ENCODE measurements at places on chromosomes 6 and 20.

GRCh38 chr6:157226761-157227160 is 96.6 kb downstream of the TMEM242 start:
- DNase-seq, result no peak

DNA sequence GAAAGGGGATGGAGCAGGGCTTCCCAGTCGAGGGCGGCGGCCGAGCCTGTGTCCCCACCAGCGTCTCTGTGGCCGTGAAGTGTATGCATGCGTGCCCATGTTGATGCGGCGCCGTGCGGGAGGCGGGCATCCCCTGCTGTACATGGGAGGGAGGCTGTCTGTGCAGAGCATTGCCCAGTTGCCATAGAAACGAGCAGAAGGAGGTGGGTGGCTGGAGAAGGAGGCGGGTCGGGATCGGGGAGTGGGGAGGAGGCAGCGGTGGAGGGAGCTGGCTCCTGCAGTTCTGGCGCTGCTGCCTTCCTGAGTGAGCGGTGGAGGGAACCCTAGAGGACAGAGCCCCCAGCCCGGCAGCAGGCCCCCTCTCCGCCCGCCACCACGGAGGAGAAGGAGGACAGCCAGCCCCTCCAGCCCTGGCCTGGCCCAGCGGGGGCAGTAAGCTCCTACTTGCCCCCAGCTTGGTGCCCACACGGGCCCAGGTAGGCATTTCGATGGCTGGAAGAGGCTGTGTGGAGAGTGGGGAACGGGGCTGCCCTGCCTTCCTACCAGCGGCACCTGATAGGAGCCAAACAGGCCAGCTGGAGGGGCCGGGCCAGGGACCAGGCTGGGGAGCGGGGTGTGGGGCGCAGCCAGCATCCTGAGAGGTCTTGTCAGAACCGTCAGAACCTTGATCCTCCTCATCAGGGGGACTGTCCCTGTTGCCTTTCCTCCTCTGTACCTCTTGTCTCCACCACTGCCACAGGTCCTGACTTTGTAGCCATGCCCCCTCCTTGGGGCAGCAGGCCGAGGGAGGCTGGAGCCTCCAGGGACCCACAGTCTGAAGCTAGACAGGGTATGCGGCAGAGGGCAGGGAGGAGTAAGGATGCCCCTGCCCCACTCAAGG is 41.3 kb downstream of the SPDEF start:
- no peak for DNase-seq

- no peak for DNase-seq
Measured at GRCh38 chr6:23620911-23621401, 505.1 kb upstream of the NRSN1 start.

GRCh38 chr6:1627827-1628560 is 18.3 kb downstream of the FOXC1 start:
- DNase-seq, result no peak

DNA sequence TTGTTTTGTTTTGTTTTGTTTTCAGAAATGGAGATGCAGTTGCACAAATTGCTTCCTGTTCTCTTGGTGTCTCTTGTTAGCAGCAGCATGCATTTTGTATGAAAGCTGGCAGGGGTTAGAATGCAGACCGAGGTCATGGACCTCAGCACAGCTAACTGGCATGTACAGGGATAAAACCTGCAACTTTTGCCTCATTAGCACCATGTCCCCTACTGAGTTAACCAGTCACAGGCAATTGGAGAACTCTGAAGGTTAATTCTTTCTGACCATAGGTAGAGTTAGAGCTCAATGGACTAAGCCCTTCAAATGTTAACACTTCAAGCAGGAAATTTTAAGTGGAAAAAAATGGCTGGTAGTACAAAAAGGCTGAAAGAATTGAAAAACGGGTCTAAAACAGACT is 377.1 kb downstream of the ADGRB3 start:
- DNase-seq, result no peak

GRCh38 chr6:32876603-32877002 is 22.6 kb downstream of the PSMB9 start:
- DNase-seq, result no peak

DNA sequence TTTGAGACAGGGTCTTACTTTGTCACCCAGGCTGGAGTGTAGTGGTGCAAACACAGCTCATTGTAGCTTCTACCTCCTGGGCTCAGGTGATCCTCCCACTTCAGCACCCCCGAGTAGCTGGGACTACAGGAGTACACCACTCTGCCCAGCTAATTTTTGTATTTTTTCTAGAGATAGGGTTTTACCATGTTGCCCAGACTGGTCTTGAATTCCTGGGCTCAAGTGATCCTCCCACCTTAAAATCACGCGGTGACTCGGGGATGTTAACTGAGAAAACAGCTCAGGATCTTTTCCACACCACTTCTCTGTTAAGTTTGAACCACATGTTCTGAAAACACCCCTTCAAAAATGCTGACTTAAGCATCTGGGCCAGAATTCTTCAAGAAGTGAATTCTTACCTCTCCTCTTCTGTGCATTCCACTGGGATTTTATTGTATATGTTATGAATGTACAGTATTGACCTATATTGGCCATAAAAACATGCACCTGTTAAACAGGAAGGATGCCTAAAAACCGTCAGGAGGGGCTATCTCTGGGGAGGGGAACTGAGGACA is 72.4 kb downstream of the SYTL3 start:
- DNase-seq, result no peak

DNA sequence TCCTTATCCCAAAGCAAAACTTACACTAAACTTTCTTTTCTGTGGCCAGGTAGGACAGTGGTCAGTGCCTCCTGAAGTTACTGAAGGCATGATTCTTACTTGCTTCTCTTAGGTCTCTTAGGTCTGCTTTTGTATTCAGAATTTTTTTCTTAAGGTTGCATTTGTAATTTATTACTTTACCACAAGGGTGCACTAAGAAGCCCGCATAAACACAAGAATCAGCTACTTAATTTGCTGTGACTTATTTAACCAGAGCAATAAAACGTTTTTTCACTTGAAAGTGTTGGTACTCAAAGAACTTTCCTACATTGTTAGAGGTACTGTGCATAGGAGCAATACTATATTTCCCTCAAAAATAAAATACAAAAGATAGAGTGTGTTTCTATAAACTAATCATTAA is 75.4 kb upstream of the LAMA2 start:
- peak; percentile 9 for DNase-seq

DNA sequence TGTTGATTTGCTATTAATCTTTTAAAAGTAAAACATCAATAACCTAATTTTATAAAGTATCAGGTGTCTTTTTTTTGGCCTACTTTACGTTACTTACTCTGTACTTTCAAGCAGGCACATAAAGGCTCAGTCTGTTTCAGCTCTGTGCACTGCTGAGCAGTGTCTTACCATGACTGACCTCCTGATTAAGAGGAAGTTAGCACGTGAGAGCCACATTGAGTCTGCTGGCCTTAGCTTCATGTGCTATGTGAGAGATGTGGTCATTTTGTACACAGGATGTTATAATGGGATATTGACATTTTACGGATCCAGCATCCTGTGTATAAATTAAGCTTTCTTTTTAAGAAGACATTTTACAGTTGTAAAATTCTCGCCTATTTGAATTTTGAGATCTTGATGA is 31.9 kb downstream of the ARID1B start:
- DNase-seq, result no peak

GRCh38 chr6:27694547-27694874 is 217.7 kb downstream of the OR2B2 start:
- no peak for DNase-seq

DNA sequence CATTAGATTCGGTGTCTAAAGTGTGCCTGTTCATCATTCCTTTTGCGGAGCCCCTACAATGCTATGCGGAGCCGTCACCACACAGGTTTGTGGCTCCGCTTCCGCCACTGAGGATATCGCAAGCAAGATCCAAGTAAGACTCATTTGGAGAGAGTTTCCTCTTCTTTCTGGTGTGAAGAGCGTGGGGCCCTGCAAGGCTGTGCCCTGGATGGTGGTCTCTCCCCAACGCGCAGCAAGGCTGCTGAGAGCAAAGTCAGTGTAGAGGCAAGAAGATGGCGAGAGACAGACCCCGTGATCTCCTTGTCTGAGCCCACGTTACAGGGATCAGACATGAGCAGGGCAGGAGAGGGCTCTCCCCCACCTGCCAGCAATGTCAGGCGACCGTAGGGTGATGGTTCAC is 96.3 kb upstream of the AFDN start:
- DNase-seq, result no peak

GRCh38 chr20:16477632-16478031 is 95.6 kb downstream of the KIF16B start:
- DNase-seq, result no peak

DNA sequence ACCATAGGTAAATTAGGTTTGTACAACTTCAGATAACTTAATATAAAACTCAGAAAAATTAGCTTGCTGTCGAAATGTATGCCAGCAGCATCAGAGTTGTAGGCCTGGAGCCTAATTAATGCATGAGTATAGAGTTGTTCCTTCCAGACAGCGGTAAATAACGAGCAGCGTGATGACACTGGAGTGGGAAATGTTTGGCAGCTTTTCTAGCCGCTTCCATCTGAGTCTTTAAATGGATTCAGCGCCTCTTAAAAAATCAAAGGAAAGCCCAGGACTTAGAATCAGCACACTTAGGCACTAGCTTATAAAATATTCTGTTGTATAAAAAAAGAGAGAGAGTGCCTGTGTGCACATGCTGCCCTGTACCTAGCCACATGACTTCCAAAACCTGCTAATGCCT is 43.7 kb upstream of the SYNJ2 start:
- DNase-seq, result no peak

DNA sequence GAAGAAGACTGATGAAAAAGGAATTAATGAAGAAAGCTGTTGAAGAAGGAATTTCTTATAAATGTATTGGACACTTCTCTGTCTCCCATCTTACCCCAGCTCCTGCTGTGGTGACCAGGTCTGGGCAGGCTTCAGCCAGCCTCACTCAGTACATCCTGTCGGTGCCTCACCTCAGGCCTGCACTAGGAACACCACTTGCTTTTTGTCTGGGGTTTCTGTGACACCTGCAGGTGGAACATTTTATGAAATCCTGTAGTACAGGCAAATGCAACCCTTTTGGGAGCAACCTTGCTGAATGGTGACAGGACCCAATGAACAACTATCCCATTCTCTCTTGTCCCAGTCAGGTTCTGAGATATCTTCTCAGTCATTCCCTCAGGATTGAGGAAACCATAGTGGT is 129.7 kb downstream of the PRDM13 start:
- no peak for DNase-seq

GRCh38 chr6:44451803-44452695 is 64.5 kb downstream of the CDC5L start:
- DNase-seq, result no peak

DNA sequence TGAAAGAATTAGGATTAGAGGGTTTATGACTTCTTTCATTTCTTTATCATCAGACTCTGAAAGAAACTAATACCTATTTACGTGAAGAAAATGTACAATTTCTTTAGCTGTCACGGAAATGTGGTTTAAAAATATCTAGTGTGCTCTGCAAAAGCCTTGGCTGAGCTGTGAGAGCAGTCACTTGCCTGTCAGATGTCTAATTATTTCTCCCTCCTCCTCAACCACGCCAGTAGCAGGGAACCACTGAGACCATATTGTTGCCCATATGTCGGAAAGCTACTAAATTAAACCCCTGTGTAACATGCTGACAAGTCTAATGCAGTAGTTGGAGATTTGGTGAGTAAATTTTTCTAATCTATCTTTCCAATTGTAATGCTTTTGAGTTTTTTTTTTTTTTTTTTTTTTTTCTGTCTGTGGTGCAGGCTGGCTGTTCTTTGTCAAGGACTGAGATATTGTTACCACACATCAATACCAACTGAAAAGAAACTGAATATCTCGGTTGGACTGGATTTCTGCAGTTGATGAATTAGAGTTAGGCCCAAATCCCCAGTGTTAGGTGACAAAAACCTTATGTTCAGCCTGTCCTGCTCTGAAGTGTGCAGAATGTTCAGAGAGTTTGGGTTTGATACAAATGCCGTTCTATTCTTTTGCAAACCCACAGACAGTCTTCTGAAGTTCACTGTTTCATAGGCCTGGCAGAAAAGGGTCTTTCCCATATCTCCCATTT is 302.9 kb upstream of the SYNCRIP start:
- no peak for DNase-seq

GRCh38 chr6:167446971-167447370 is 122.1 kb downstream of the TTLL2 start:
- no peak for DNase-seq

DNA sequence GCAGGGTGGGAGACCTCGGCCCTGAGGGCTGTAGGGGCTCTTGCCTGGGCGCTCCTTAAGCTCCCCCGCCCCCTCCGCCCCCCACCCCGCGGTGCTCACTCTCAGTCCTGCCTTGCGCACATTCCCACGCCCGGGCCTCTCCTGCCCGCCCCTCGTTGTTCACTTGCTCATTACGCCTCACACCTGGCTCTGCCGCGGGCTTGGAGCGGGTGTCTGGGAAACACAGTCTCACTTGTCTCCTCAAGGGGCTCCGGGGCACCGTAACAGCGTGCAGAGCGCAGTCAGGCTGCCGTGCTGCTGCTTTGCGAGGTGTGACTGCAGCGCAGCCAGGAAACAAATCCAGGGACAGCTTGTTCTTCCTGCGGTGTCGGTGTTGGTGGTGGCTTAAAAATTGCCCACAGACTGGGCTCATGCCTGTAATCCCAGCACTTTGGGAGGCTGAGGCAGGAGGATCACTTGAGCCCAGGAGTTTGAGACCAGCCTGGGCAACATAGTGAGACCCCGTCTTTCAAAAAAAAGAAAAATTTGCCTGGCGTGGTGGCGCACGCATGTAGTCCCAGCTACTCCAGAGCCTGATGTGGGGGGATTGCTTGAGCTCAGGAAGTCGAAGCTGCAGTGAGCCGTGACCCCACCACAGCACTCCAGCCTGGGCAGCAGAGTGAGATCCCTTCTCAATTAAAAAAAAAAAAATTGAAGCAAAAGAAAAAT is 4.6 kb downstream of the NPBWR2 start:
- no peak for DNase-seq

- DNase-seq, result no peak
Measured at GRCh38 chr20:46590443-46590842, 40.0 kb upstream of the OCSTAMP start.

DNA sequence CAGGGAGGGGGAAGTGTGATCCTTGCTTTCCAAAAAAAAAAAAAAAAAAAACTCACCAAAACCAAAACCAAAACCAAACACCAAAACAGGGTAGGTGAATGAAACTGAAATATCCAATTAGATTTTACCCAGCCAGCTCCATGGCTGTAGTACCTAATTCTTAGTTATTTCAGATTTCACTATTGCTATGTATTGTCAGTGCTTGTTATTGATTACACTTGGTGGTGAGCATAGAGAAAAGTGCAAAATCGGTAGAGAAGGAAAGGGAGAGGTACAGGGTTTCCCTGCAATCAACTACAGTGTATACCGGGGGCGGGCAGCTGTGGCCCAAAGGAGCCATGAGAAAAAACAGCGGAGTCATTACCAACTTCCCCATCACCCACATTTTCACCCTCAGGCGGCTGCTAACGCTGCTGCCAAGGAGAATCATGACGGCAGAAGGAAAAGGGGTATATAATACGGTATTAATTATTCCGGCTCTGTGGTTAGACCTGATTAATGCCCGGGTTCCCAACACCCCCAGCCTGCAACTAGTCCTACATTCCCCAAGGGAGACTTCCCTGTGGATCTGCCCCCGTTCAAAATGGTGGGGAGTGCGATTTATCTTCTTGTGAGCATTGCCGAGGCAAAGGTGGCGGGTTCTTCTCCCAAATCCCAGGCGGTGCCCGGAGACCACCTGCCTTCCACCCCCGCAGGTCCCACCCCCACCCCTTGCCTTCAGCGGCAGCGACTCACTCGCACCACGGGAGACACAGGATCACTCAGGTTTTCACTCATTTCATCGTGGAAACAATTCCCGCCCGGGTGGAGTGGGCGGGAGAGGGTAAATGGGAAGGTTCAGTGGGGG is at the start of gene C6orf62:
Gene C6orf62 (minus strand): TSS at position 30 of the 847 bp plus-strand sequence. CDS start 486 bp downstream, outside the sequence.
- DNase-seq, result peak; percentile 61

Measured in CD4-positive, alpha-beta T cell treated with Interleukin-17A for 1 hour (primary cell).